ENCODE measurements at places on chromosomes 3 and 15.

DNA sequence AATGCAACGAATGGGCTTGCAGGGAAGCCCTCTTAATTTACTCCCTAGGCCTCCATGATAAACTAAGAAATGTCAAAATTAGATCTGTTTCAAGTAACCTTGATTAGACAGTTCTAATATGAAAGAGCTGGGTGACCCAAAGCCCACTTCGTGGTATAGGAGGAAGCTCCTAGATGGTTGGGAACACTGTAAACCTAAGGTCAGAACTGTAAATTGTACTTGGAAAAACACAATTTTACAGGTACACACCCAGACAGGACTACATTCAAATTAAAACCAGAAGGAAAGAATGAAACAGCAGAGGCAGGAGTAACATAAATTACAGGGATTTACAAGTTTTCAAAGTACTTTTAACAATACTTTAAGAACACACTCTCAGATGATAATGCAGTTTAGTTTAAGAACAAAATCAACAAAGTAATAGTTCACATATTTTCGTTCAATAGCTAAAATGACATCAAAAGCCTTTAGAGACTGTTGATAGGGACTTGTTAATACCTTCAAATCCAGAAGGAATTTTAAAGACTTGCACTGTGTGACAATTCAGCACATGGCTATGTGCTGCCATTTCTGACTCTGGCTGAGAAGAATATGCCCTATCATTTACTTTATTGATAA is 18.4 kb downstream of the ISL2 start:
- no peak for DNase-seq

DNA sequence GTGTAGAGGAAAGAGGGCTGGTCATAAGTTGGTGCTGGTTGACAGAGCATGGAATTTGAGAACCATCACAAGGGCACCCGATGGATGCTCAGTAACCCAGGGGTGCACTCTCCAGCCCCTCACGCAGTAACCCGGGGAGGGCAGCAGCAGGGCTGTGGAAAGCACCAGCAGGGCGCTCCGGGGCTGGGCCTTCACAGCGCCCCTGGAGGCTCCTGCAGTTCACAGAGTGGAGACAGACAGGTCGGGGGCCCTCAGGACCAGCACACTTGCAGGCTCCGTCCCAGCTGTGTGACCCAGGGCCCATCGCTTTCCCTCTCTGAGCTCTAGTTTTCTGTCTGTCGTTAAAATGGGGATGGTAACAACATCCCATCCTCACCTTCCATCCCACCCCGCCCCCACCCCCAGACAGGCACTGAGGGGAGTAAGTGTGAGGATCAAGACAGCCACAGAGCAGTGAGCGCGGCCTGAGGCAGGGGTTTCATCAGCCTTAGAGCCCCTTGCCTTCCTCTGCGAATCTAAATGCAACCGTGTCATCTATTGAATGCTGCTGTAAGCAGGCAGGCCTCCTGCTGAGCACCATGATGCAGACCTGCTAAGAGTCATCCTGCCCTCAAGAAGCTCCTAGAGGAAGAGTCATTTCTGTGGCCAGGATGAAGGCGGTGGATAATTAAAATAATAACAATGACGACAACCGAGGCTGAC is 90.2 kb upstream of the LINGO1 start:
- DNase-seq: no peak

DNA sequence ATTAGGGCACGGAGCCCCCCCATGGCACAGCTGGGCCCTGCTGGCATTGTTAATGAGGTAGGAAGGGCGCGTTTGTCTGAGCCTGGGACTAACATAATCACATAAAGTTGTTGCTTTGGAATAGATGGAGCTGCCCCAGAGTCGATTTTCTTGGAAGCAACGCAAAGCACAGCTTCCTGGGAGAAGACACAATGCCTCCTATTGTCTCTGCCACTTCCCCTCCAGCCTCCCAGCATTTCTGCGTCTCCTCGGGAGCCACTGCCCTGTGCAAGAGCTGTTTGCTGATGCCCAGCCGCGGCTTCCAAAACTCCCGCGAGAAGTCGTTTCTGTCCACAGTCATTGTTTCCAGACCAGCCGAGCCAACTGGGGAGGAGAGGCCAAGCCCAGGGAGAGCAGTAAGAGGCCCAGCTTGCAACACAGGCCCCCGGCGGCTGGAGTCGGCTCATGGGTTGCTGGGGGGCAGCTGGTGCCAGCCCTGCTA is 18.1 kb upstream of the ALDH1A3 start:
- DNase-seq: no peak

DNA sequence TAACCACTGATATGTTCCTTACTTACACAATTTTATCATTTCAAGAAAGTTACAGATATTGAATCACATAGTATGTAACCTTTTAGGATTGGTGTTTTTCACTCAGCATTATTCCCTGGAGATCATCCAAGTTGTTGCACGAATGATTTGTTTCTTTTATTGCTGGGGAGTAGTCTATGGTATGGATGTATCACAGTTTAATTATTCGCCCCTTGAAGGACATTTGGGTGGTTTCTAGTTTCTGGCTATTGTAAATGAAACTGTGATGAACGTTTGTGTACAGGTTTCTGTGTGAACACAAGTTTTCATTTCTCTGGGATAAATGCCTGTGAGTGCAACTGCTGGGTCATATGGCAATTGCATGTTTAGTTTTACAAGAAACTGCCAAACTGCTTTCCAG is 68.8 kb downstream of the NMNAT3 start:
- DNase-seq: no peak

GRCh38 chr3:132593947-132594323 is 3.1 kb upstream of the ACKR4 start:
- DNase-seq: no peak

GRCh38 chr15:32935139-32935538 is 217.3 kb downstream of the GREM1 start:
- no peak for DNase-seq

DNA sequence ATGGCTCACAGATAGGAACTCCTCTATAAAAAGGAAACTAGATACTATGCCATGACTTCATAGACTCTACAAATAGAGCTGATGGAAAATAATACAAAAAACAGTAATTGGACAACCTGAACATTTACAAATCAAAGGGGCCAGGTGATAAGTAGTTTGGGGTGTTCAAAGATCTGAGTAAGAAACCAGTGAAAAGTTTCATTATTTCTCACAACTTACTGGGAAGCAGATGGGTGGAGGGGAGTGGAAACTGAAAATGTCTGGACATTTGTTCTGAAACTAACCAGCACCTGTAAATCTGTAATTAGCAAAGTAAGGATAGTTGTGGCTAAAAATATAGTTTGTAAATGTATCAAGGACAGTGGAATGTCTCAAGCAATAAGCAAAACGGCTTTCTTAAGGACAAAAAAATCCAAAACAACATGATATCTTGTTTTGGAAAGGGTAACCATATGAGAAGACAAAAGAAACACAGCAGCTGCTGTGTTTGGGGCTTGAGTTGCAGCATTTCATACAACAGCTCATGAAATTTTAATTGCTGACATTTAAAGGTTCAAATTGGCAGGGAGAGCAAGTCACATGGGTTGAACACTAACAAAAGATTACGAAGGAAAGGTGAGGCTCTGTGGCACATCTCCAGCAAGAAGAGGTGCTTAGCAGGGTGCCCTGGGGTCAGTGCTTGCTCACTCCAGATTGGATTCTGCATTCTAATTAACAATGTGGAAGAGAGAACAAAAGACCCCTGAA is 26.8 kb upstream of the THBS1 start:
- DNase-seq: no peak
